ENCODE measurements at places on chromosomes 11 and 22.

DNA sequence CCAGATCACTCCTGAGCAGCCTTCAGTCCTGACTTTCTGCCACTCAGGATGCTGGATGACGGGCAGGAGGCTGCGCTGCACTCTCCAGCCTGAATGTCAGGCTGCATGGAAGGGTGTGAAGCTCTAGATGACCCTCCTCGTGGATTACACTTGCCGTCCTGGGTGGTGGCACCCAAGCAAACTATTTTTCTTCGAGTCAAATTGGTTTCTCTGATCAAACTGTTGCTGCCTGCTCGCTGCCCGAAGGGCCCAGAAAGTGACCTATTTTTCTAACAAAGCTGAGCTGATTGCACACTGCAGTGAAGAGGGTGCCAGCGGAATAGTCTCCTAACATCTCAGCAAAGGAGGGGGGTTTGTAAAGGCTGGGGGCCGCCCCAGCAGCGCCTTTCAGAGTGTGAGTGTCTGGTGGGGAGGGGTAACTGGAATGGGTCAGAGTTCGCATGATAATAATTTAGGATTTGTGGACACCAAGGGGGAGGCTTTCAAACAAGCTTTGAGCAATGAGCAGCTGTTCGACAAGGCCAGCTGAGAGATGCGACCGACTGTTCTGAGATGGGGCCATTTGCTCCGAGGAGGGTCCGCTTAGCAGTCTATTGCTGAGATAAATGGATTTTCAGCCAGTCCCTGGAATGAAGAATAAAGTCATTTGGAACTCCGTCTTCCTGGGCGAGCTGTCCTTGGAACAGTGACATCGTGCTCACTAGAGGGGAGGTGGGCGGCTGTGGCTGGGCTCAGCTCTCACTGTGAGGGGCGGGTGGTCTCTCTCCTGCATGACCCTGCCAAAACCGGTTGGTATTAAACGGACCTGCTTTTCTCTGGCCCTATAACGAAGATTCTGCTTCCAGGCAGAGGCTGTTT lies 537.6 kb downstream of the BRD1 start:
- DNase-seq = no peak

- peak; percentile 5 for DNase-seq
These were observed 851.1 kb upstream of the RAG2 start for GRCh38 chr11:37449146-37449545.

- DNase-seq = no peak
These were observed 569.3 kb downstream of the BRD1 start for GRCh38 chr22:49258107-49259010.

GRCh38 chr22:30876915-30877553 lies 91.5 kb downstream of the MORC2 start:
- no peak for DNase-seq
